ENCODE measurements at places on chromosomes 16 and 17. TPM values are rescaled to one million over a fixed set of nuclear protein-coding genes. Genes with fewer than 3 reads are reported as not detected.

FADS6 gene
- 4.7 TPM for total RNA-seq

CCL11 gene
- total RNA-seq: not detected

DNA sequence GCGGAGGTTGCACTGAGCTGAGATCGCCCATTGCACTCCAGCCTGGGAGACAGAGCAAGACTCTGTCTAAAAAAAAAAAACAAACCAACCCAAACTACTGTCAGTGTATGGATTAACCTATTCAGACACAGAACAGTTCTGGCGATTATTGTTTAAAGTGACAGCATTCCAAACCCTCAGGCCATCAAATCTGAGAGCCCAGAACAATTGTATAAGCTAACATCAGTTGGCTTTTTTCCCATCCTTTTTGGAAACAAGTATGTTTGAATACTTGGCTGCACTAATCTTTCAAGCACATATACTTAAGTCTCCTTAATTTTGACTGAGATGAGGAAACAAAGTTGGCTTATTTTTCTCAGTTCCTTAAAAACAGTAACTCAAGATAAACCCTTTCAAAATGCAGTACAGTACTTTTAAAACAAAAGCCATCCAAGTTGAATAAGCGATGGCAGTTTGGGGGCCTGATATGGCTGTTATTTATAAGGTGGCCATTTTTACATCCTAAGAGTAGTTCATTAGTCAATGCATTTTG, 1.4 kb downstream of the ZSWIM7 start:
- H3K36me3 ChIP-seq: peaks cover 32% of the 10 kb centered on the region
- H3K4me3 ChIP-seq: peak overlapping the region; percentile 91

DNA sequence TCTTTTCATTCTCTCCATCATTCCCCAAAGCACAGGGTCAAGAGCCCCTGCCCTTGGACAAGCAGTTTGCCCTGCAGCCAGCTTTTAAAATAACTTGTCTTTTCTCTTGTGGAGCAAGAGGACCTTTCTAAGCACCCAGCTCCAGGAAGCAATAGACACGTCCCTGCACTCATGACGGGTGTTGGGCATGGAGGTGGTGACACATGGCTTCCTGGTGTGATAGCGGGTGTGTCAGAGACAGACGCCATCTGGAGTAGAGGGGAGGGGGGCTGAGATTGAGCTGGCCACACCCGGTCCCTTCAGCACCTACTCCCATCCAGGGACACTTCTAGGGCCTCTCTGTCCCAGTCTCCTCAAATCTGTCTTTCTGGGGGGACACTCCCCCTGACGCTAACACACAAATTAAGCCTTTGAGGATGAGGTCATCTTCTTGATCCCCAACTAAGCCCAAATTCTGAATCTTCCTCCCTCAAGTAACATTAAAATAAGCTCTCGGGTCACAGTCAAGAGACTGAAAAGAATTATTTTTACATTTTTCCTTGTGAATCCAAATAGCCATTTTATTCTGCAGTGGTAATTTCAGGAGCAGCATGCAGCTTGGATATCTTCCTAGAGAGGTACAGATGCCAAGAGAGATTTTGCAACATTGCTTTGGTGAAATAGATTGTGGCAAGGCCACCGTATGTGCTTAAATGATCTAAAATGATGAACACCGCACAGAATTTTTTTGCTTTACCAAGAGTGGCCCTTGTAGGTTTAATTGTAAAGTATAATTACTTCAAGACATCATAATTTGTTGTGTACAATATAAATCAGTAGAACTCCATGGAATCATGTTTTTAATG, 216.6 kb upstream of the IRX3 start:
- no peaks in the 10 kb centered on the region for H3K36me3 ChIP-seq
- no peak for DNase-seq
- H3K4me3 ChIP-seq: no peak overlapping the region

DNA sequence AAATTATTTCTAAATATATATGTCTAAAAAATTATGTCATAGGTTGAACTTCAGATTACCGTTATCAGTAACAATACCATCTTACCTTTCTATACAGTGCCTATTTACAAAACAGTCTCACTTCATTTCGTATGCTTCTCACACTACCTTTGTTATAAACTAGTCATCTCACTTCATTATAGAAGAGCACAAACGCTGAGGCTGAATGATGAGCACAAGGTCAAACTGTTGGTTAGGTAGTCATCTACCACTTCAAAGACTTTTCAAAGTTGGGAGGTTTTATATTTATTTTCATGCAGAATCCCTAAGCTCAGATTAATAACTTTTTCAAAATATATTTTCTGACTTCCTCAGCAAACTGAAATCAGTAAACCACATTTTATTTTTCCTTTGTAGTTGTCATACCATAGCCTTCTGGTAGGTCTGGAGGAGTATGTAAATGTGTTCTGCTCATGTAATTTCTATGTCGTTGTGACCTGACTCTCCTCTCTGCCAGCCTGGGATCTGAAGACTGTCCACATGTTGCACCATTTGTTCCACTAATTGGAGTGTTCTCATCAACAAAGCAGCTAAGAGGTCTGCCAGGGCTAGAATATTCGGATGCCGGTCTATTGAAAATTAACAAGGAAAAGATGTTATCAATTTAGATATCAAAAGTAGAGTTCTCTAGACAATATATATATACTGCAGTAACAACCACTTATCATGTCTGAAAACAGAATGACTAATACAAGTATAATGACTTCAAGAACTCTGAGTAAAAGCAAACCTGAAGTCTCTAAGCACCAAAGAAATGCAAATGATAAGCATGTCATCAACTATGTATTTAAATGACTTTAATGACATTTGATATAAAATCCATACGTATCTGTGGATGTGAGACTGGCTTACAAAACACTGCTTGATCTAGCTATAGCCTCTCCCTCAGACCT, 73.9 kb downstream of the CEP95 start:
- H3K4me3 ChIP-seq: no peak overlapping the region
- no peaks in the 10 kb centered on the region for H3K27me3 ChIP-seq
- no peak overlapping the region for H3K27ac ChIP-seq

DNA sequence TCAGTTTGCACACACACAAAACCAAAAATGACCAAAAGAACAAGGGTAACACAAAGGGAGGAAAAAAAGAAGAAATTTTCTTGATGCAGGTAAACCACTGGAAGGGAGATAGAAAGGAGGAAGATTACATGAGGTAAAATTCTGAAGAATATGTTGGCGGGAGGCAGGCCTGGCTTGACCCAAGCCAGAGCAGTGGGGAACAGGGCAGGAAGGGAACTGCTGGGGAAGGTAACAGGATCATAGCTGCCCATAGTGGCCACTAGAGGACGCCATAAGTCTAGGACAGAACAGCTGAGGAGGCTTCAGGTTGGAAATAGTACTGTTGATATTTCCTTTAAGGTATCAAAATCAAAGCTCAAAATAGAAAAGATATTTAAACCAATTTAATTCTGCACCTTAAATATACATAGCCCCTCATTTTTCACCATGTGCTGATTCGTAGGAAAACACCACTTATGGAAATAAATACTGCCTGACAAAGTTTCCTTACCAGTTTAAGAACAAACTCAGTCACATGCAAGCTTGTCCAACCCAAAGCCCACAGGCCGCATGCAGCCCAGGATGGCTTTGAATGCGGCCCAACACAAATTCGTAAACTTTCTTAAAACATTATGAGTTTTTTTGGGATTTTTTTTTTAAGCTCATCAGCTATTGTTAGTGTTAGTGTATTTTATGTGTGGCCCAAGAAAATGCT, 15.5 kb downstream of the VPS35 start:
- peaks cover 92% of the 10 kb centered on the region for H3K36me3 ChIP-seq
- no peak overlapping the region for H3K27ac ChIP-seq
- no peaks in the 10 kb centered on the region for H3K27me3 ChIP-seq
- H3K4me1 ChIP-seq: no peaks in the 10 kb centered on the region
- no peak overlapping the region for H3K4me3 ChIP-seq

ARHGDIG gene
- total RNA-seq: 6.8 TPM

GRCh38 chr16:8850279-8850885, 18.4 kb downstream of the CARHSP1 start:
- peaks cover 83% of the 10 kb centered on the region for H3K36me3 ChIP-seq
- H3K4me3 ChIP-seq: no peak overlapping the region
- H3K27ac ChIP-seq: no peak overlapping the region
- DNase-seq: no peak
- H3K27me3 ChIP-seq: no peaks in the 10 kb centered on the region

DNA sequence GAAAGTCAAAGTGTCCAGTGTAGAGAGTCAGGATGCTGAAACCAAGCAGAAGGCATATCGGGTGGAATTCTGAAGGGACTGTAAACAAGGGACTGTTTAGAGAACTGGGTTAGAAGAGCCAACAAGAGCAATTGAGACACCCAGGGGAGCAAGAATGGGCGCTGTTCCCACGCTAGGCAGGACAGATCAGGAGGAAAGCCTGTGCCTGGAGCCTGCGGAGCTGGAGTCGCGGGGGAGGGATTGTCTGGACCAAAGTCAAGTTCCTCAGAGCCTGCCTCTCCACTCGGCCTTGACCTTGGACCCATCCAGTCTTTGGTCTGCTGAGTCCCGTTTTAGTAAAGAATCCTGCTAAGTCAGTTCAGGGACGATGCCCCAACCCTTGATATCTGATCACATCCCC, 14.7 kb upstream of the KLHL36 start:
- DNase-seq: no peak
- H3K27ac ChIP-seq: no peak overlapping the region
- no peaks in the 10 kb centered on the region for H3K4me1 ChIP-seq
- no peaks in the 10 kb centered on the region for H3K27me3 ChIP-seq
- no peaks in the 10 kb centered on the region for H3K36me3 ChIP-seq
- H3K4me3 ChIP-seq: no peak overlapping the region

DNA sequence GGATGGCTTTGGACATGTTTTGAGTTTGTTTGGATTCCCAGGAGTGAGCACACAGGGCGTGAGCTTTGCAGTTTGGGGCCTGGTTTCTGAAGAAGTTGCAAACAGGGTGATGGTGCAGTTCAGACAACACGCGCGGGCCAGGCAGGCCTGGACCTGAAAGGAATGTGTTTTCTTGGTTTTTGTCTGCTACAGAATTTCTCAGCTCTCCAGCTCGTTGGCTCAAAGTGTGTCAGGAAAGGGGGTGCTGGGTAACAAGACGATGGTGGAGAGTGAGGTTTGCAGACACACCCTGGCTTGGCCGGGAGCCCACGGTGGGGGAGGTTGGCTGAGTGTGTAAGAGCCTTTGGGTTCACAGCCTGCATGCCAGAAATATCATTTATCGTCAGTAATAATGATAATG, 82.3 kb downstream of the CMIP start:
- H3K36me3 ChIP-seq: peaks cover 5% of the 10 kb centered on the region
- H3K27me3 ChIP-seq: no peaks in the 10 kb centered on the region
- no peak for DNase-seq
